Uterus (tissue), 4 donors: ENCODE measurements at places on chromosomes 5 and 9. TPM values are rescaled to one million over a fixed set of nuclear protein-coding genes. Genes with fewer than 3 reads are reported as not detected.
A peak's percentile ranks its signal among the peaks of the same experiment; 100 is the strongest.

GRCh38 chr9:106860721-106861639 lies 2.0 kb upstream of the ZNF462 start:
- DNase-seq = peak; percentile 41

OBP2B gene
- not detected for total RNA-seq

GRCh38 chr5:77129391-77129990 lies 42.4 kb upstream of the ZBED3 start:
- DNase-seq = peak; percentile 30

DNA sequence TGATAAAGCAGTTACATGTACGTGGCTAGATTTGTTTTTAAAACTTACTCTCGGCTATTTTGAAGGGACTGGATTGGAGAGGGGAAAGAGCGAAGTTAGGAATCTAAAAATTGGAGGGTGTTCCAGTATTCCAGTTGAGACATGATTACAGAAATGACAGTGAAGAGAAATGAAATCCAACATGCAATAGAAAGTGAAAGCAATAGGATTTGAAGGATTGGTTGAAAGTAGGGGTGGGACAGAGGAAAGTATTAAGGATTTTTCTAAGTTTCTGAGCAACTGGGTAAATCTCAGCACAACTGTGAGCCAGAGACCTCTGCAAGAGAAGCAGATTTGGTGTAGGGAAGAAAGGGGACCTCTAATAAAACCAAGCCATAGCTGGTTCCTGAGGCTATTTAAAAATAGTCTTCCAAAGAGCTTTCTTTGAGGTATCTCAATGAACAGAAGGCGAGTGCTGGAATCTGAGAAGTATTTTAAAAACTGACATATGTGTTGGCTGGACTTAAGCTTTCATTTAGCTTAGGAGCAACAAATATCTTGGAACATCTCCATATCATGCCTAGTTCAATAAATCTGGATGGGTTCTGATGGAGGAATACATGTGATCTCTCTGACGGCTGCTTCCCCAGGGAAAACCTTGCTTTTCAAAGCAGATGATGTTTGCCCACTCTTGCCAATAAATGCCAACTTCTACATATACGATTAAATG lies 110.4 kb upstream of the IFNK start:
- no peak for DNase-seq

GRCh38 chr5:171968531-171968930 lies 37.9 kb downstream of the FBXW11 start:
- no peak for DNase-seq

DNA sequence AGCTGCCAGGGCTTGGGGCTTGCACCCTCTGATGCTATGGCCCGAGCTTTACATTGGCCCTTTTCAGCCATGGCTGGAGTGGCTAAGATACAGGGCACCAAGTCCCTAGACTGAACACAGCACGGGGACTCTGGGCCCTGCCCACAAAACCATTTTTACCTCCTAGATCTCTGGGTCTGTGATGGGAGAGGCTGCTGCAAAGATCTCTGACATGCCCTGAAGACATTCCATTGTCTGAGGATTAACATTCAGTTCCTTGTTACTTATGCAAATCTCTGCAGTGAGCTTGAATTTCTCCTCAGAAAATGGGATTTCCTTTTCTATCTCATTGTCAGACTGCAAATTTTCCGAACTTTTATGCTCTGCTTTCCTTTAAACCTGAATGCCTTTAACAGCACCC lies 337.0 kb upstream of the SMC2 start:
- DNase-seq = no peak

PCDHB7 gene
- total RNA-seq = 6.5 TPM

GRCh38 chr9:8871796-8872445 lies 1072.3 kb upstream of the DMAC1 start:
- DNase-seq = no peak

GRCh38 chr5:165263536-165263935 lies 1758.1 kb downstream of the MAT2B start:
- no peak for DNase-seq

DNA sequence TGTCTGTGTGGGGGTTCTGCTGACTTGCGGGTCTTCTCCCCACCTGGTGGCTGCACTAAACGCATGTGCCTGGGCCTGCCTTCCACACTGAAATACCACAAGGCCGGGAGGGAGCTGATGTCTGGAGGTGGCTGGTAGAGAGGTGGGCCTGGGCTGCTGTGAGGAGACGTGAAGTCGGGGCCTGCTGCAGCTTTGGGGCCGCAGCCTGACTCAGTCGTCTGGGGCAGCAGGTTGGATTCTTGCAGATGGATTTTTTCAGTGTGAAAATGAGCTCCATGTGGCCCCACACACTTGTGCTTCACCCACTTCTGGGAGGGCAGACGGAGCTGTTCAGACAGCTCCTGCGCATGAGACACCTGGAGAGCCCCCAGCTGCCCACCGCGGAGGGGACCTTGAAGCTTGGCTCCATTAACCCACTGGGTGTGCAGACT lies 29.3 kb downstream of the COL5A1 start:
- DNase-seq = no peak

GRCh38 chr5:149667084-149667828 lies 62.9 kb upstream of the PPARGC1B start:
- no peak for DNase-seq
